ENCODE measurements at places on chromosomes 3 and 15. TPM values are rescaled to one million over a fixed set of nuclear protein-coding genes. Genes with fewer than 3 reads are reported as not detected.
A peak's percentile ranks its signal among the peaks of the same experiment; 100 is the strongest.

Gene REC114
- not detected for total RNA-seq

Gene TMC3
- not detected for total RNA-seq

Gene ACOX2
- 18.6 TPM for total RNA-seq

Gene CADM2
- total RNA-seq, result 0.25 TPM

Gene SHF
- 5.2 TPM for total RNA-seq

DNA sequence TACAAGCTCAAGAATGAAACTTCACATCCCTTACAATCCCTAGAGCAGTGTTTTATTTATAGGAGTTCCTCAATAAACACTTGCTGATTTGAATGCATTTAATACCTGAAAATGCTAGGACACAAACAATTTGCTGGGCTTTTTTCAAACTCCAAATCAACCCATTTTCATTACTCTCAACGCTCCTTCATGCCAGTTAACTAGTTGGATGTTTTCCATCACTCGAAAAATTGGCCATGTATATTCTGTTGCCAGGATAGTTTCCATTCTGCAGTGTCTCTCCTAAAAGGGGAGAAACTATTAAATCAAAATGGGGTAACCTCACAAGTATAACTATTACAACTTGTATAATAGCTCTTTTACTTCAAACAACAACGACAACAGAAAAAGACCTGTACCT, 1.2 kb downstream of the GBE1 start:
- no peak for DNase-seq

DNA sequence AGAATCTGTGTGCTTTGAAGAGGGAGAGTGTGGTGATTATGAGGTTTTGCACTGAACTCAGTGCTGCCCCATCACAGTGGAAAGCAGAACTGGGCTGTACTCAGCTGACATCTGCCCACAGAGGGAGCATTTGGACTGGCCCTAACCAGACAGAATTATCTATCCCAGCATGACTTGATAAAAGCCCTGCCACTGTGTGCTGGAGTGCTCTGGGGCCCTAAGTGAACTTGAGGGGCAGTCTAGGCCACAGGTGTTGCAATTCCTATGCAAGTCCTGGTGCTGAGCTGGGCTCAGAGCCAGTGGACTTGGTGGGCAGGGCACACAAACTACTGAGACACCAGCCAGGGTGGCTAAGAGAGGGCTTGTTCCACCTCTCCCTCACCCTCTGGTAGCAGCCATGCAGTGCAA, 269.2 kb upstream of the CTNNB1 start:
- no peak for DNase-seq

- DNase-seq, result no peak
Observed at GRCh38 chr15:60649845-60650548, 171.1 kb upstream of the ICE2 start.

DNA sequence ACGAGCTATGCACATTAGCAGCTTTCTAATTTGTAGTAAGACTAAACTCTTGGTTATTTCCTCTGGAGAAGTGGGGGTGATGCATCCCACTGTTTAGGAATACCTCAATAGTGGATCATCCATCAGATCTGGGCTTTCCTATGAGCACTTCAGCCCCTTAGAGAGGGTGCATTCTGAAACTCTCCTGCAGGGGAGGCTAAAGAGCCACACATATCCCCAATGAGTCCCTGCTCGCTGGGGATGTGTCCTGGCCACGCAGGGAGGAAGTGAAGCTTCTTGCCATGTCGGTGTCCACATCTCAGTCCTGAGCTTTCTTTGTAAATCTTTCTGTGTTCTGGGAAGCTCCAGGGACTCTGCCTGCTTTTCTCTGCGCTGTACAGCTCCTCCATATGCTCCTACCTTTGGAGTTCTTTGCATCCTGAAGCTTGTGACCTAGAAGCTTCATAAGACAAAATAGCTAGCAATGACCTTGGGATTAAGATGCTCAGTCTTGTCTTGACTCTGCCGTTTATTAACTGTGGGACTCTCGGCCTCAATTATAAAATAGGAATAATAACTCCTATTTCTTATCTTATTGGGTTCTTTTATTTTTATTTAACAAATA, 28.3 kb upstream of the MASP1 start:
- peak; percentile 87 for DNase-seq

DNA sequence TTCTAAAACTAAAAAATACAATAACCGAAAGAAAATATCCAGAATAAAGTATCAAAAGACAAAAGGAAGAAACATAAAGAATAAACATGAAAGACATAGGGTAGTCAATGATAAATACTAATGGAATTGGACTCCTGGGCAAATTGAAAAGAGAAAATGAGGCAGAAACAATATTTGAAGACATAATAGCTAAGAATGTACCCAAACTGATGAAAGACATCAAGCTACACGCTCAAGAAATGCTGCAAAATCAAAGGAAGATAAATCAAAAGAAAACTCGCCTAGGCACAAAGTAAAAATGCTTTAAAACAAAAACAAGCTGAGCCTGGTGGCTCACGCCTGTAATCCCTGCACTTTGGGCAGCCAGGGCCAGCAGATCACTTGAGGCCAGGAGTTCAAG, 34.9 kb downstream of the CEP70 start:
- DNase-seq, result no peak

All from kidney (tissue), 22 donors.